ENCODE measurements at places on chromosomes 16 and 17.
A peak's percentile ranks its signal among the peaks of the same experiment; 100 is the strongest.

- DNase-seq = no peak
Measured at GRCh38 chr17:20028443-20028842, 19.3 kb downstream of the SPECC1 start.

GRCh38 chr16:1645914-1646525 is 32.1 kb upstream of the JPT2 start:
- DNase-seq = peak; percentile 78

DNA sequence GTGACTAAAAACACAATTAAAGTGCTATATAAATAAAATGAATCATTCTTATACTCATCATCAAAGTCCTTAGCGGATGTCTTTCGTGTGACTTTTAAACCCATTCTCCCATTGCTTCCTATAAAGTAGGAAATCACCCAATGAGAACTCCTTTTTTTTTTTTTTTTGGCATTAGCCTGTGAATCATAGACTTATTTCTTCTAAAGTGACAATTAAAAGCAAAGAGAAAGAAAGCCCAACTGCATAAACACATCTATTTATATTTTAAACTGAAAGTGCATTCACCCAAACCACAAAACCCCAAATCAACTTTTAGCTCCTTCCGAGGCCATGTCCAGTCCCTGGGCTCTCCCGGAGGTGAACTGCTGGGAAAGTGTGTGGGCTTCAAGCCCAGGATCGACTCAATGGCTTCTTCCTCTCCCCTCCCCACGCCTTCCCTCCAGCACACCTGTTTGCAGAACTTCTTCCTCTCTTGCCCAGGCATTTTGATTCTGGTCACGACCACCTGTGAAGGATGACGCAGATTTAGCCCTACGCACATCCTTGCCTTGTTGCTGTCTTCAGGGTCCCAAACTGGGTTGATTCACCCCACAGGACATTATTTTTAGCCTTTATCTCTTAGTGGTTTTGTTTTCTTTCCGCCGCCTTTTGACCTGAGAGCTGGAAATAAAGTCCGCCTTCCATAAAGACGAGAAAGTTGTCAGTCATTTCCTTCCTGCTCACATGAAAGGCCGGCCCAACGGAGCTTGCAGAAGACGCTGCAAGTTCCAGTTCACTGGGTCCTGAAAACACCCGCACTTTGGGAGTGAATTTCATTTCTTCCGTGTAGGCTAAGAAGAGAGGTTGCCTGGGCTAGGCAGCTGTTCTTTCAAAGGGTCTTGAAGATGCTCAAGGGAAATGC is 166.8 kb downstream of the MAP2K6 start:
- DNase-seq = no peak

- DNase-seq = no peak
Measured at GRCh38 chr16:58116081-58116480, 13.1 kb downstream of the CFAP20 start.

GRCh38 chr16:3509470-3509928 is 8.7 kb downstream of the CLUAP1 start:
- DNase-seq = no peak

GRCh38 chr17:74763565-74764387 is 12.4 kb downstream of the NAT9 start:
- DNase-seq = no peak

DNA sequence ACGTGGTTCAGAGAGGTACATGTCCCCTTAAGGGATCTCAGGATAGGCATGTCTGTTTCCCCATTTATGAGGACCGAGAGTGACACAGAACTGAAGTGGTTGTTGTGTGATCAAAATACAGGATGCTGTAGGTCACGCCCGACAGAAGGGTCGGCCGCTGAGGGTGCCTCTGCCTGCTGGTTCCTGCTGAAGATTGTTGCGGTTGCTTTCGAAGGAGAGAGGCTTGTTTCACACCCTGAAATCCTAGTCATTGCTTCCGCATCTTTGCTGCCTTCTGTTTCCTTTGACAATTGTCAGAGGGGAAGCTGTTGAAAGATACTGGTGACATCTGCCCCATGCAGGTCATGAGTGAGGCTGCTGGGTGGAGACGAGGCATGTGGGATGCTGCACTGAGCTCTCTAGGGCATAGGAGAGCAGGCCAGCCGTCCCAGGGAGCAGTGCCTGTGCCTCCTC is 3.8 kb upstream of the NAT9 start:
- DNase-seq = no peak

DNA sequence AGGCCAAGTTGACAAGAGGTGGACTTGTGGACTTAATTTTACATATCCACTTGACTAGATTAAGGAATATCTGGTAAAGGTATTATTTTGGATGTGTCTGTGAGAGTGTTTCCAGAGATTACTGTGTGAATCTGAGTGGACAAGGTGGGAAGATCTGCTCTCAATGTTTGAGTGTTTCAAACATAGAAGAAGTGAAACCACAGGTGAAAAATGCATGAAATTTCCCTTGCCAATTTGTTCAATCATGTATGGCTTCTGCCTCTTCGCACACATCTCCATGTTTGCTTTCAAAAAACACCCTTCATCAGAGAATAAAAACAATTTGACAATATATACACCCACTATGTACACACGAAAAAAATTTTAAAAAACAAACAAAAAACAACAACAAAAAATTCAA is 152.7 kb downstream of the SALL1 start:
- DNase-seq = no peak

GRCh38 chr17:4378626-4379025 is 12.2 kb upstream of the UBE2G1 start:
- DNase-seq = no peak

- DNase-seq = peak; percentile 79
Measured at GRCh38 chr16:65480281-65481091, 358.6 kb upstream of the CDH11 start.

DNA sequence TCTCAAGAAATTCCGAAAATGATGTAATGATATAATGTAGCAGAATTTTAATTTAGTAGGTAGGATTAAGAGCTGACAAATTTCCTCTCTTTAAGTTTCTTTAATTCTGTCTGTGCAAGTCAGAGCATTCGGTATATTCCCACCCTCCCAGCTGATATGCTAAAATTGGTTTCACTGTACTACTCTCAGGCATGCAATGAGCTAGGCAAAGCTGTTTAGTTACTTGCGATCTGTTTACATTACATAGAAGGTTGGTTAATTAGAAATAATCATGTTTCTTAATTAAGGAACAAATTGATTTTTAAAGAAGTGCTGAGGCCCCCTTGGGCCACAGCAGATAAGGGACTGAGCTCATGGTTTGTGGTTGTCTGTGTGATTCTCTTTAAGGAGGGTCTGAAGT is 432.8 kb upstream of the HSBP1 start:
- DNase-seq = no peak

DNA sequence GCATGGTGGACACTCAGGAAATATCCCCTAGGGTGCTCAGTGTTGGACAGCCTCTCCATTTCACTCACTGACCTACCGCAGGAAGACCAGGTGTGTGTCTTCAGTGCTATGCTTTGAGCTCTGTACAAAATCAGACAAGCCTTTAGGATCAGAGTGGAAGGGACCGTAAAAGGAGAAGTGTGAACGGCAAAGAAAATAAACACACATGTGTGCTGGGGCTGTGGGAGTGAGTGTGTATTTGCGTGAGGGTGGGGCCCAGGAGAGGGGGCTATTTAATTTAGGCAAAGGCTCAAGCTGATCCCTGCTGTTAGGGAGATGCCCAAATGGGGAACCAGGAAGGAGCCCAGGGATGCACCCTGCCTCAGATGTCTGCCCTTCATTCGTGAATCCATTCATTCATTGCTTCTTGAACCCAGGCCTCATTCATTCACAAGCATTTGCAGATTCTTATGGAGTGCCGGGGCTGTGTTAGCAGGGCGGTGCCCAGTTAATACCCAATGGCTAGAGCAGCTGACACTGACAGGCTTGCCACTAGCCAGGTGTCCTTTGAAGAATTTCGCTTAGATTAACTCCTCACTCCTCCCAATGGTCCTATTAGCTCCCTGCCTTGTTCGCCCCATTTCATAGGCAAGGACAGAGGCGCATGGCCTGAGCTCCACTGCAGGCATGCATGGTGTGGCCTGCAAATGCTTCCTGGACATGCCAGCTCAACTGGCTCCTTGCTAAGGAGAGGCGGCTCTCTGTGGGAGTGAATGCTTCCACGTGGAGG is 296.7 kb upstream of the FOXF1 start:
- no peak for DNase-seq

DNA sequence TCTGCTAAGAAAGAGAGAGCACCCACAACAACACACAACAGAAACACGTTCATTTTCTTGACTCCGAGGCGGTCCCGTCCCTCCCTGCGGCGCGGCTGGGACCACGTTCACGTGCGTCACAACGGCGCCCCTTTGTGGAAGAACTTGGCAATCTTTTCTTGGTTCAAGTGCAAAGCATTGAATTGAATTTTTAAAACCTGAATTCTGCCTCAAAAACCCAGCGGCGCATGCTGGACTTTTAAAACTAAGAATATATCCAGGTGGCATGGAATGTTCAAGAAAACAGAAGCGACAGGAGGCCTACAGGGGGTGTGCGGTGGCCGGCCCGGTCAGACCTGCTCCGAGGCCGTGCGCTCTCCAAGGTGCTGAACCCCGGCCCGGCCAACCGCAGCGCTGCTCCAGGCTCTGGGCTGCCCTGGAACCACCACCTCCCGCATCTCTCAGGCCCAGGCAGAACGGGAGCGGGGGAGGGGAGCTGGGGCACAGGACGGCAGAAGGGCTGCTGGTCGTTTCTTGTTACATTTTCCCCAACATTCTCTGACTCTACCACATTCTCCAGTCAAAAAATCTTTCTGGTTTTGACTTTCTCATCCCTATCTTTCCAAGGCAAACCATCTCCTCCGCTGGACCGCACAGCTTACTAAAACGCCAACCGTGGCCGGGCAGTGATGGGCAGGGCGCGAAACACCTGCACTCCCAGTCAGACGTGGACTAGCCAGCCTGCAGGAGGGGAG is 3.4 kb upstream of the HEXD start:
- DNase-seq = peak; percentile 47

DNA sequence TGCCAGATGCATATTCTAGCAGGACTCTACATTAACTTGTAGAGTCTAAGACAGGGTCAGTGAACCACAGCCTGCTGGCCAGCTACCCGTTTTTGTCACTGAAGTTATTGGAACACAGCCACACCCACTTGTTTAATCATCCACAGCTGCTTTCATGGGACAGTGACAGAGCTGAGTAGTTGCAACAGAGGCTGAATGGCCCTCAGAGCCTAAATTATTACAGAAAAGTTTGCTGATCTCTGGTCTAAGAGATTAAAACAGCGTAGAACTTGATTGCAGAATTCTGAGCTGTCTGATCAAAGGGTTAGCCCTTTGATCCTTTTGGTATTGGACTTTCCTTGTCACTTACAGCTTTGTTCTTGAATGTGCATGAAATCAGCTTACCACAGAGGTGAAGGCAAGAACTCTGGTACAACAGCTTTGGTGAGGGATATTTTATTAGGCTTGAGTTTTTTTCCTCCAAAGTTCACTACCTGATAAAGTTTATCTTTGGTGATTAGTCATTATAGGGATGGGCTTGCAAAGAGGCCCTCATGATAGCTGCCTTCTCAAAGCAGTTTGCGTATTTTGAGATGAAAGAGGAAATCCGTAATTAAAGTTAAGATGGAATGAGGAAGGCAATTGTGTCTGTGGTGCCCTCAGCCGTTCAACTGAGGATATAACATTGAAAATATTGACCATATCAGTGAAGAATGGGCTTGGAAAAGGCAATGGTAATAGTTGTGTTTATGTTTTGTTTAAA is 23.6 kb downstream of the ALDH3A2 start:
- DNase-seq = no peak

DNA sequence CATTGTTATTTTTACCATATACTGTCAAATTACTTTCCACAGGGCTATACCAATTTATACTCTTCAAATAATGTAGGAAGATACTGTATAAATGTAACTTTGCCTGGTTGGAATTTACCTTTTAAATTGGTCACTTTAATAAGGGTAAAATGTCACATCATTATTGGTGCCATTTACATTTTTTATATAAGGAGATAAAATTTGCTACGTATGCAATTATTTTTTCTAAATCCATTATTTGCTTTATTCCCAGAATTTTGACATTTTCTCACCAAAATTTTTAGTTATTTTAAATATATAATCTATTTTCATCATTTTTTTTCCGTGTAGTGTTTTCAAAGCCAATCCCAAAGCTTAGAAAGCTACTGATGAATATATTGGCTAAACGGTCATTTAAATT is 664.7 kb downstream of the KCNJ2 start:
- no peak for DNase-seq

DNA sequence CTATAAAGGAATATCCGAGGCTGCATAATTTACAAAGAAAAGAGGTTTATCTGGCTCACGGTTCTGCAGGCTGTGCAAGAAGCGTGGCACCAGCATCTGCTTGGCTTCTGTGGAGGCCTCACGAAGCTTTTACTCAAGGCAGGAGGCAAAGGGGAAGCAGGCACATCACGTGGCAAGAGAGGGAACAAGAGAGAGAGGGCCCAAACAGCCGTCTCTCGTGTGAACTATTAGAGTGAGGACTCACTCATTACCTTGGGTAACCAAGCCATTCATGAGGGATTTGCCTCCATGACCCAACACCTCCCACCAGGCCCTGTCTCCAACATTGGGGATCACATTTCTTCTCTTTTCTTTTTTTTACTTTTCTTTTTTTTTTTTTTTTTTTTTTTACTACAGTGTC is 7.5 kb upstream of the ALKBH5 start:
- no peak for DNase-seq

DNA sequence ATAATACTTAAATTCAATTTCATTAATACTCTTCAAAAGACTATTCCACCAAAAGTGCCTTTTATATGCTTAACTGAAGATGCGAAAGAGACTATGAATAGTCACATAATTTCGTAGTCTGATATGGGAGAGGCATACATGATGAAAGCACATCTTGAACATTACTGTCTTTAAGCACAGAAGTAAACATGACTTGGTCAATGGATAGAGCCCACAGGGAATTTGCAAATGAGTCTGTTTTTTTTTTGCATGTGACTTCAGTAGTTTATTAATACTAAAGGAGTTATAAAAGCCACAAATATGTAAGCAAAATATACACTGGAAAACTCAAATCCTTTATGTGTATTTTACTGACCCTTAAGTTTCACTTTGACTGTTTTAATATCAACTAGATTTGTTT is 15.9 kb downstream of the ADPRM start:
- DNase-seq = no peak

- DNase-seq = no peak
Measured at GRCh38 chr16:65659758-65660157, 537.9 kb upstream of the CDH11 start.

DNA sequence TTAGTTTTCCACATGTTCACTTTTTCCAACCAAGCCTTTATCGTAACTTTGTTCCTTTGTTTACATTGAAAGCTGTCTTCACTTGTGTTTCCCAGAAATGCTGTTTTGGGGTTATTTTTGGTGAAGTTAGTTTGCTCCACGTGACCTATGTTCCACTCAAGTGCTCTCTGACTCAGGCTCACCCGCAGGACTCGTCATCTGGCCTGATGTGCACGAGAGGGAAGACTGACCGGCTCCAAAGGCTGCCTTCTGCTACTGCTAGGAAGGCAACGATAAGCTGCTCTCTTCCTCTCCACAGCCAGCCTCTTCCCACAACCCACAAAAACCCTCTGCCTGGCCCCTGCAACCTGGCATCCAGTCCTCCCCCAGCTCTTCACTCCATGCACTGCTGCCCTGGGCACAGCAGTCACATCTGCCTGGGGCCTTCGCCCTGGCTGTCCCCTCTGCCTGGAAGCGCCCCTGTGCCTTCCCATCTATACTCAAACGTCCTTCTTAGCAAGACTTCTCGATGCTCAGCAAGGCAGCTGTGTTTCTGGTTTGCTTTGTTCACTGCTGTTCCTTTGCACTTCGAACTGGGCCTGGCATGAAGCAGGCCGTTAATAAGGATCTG is 28.0 kb downstream of the ZCCHC14 start:
- no peak for DNase-seq

All from NCI-H345 (cell line).